ENCODE measurements at places on chromosomes 12 and 14. TPM values are rescaled to one million over a fixed set of nuclear protein-coding genes. Genes with fewer than 3 reads are reported as not detected.
A peak's percentile ranks its signal among the peaks of the same experiment; 100 is the strongest.

- peak; percentile 41 for DNase-seq
Measured at GRCh38 chr14:102900631-102901571, 21.6 kb upstream of the AMN start.

The TMEM263 gene
- total RNA-seq, result 29.1 TPM

- DNase-seq, result no peak
Measured at GRCh38 chr12:130677957-130678558, 38.0 kb downstream of the RIMBP2 start.

The CLEC14A gene
- not detected for total RNA-seq

DNA sequence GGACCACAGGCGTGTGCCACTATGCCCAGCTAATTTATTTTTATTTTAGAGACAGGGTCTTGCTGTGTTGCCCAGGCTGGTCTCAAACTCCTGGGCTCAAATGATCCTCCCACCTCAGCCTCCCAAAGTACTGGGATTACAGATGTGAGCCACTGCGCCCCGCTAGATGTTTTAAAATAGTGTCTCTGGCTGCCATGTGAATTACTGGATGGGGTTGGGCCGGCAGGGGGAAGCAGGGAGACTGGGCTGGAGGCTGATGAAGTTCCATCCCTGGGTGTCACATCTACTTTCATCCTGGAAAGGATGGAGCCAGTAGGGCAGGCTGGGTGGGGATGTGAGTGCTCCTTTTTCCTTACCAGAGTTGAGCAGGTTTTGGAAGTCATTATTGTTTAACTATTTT lies 46.1 kb downstream of the DNAH10 start:
- DNase-seq, result no peak

DNA sequence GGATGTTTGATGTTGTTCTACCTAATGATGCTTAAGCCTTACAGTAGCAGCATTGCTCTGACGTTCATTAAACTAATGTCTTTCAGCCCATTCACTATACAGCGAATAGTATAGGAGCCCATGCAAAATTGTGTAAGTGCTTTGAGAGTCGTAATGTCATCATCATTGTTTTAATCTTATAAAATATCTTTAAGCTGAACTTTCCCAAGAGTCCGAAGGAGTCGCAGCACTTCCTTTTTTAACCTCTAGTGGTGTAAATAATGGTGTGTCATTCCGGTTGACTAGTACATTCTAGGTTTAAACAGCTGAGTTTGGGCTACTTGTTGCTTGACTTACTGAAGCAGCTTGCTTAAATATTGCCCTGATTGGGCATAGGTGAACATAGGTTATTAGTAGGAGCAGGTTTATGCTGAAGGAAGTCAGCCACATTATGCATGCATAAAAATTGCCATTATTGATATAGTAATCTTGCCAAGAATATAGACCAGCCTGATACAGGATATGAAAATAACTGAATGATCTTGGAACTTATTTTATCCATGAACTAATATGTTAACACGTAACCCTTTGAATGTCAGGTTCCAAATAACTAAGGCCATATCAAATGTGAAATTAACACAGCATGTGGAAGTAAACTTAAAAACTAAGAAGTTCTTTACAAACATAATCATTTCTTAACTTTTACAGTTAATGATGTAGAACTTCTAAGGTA lies 2.6 kb downstream of the WNK1 start:
- DNase-seq, result peak; percentile 26

The ALX1 gene
- not detected for total RNA-seq

DNA sequence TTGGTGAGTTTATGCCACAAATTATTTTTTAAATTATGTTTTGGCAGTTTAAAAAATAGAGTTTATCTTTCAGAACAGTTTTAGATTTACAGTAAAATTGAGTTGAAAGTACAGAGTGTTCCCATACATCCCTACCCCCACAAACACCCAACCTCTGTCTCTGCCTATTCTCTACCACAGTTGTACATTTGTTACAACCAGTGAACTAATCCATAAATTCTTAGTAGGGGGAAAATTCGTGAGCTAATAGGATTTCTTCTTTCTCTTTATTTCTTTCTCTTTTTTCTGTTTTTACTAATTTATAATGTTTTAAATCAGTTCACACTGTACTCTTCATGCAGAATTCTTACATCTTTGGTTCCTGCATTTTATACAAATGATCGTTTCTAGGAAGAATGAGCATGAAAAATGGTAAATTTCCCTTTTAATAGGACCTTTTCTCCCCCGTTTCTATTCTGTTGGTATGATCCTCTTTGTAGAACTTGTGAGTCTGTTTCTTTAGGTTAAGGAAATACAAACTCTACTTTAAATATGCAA lies 56.7 kb downstream of the MIPOL1 start:
- no peak for DNase-seq

GRCh38 chr12:89161557-89161956 lies 190.7 kb downstream of the DUSP6 start:
- no peak for DNase-seq
